Kidney (tissue), 22 donors: ENCODE measurements at places on chromosomes 7 and 10.
A peak's percentile ranks its signal among the peaks of the same experiment; 100 is the strongest.

- DNase-seq: no peak
Measured at GRCh38 chr10:102927311-102928010, 9.4 kb downstream of the CNNM2 start.

DNA sequence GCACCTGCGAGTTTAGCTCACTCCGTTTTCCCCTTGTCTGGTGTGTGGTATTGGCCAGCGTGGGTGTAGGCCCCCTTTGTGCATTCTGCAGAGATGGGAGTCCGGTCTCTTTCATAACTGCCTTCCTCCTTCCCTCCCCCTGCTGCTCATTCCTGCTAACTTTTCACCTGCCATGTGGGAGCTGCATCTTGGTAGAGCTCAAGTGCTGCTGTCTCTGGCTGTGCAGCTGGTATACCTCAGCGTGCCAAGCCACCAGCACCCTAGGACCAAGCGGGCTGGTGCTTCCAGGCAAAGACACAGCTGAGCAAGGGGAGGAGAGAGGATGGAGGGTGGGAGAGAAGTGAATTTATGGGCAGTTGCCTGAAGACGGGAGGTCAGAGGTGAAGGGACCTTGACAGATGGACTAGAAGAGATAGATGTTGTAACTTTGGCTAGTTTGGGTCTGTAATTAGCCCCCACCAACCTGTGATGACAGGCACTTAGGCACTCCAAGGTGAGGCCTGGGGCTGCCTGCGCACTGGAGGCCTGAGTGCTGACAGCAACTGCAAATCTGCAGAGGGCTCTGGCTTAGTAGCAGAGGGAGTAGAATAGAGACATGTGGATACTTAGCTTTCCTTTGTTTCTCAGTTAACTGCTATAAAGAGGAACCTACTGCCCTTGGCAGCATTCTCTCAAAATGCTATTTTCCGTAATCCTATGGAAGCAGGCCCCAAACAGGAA is 148.8 kb upstream of the AGK start:
- DNase-seq: no peak

DNA sequence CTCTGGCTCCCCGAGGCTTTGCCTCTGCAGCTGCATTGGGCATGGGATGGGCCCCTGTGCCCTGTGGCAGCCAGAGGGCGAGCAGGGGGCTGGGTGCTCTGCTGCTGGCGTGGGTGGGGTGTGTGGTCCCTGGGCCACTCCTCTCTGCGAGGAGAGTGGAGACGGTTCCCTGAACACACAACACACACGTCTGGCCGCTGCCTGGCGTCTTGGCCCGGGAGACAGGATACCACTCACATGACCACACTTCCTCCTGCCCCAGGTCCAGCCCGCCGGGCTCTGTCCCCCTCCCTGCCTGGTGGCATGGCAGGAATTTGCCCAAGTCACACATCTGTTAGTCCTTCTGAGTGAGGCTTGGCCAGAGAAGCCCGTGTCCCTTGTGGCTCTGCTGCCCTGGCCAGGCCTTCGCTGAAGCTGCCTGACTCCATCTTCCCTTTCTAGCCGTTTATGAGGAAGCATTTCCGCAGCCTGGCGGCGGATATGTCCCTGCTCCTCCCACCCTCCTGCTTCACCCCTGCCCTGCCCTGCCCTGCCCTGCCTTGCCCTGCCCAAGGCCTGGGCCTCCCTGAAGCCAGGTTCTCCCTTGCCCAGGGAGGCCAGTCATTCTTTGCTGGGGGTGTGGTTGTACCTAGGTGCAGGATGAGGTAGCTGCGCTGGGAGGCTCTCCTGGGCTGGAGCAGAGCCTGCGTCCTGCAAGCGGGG is 3.0 kb downstream of the BRI3 start:
- no peak for DNase-seq

DNA sequence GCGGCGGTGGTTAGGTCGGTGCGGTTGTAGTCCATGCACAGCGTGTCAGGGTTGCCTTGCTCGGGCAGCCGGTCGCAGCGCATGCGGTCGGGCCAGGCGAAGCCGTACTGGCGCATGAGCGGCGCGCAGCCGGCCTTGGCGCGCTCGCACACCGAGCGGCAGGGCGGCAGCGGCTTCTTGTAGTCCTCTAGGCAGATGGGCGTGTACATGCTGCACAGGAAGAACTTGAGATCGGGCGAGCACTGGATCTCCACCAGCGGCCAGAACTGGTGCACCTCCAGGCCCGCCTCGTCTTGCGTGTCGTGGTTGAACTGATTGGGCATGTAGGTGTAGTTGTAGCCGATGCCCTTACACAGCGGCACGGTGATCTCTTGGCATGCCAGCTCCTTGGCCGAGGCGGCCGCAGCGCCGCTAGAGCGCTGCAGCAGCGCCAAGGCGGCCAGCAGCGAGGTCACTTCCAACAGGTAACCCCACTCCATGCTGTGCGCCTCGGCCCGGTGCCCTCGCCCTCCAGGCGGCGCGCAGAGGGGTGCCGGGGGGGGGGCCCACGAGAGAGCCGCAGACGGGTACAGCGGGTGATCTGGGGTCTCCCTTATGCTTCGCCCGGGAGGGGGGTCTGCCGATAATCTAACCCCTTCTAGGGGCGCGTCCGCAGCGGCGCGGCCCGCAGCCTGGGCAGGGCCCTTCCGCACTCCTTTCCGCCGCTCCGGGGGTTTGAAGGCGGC is 983 bp downstream of the FZD8 start:
- DNase-seq: peak; percentile 89

DNA sequence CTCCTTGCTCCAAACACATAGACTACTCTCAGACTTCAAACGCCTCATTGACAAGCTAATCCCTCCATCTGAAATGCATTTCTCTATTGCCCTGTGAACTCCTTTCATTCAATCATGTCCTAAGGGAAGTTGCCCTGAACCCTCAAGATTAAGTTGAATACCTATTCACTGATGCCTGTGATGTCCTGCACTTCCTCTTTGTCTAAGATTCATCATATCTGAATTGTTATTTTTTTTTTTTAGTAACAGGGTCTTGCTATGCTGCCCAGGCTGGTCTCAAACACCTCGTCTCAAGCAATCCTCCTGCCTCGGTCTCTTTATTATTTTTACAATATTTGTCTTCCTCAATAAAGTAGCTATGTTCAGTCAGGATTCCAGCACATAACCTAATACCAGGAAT is 3.2 kb downstream of the PSMA2 start:
- DNase-seq: no peak

DNA sequence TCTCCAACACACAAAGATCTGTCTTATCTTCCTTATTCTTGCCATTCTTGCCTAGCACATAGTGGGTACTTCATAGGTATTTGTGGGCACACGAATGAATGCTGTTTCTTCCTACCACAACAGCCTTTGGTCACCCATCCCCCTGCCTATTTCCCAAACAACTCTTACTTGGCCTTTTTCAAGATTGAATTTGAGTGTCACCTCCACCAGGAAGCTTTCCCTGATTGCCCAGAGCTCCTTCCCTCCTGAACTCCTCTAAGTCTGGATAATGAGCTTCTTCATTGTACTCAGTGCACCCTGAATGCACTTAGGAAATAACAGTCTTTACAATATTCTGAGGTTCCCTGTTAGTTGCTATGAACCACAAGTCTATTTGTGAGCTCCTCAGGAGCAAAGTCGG is 11.6 kb upstream of the PDZD8 start:
- no peak for DNase-seq

DNA sequence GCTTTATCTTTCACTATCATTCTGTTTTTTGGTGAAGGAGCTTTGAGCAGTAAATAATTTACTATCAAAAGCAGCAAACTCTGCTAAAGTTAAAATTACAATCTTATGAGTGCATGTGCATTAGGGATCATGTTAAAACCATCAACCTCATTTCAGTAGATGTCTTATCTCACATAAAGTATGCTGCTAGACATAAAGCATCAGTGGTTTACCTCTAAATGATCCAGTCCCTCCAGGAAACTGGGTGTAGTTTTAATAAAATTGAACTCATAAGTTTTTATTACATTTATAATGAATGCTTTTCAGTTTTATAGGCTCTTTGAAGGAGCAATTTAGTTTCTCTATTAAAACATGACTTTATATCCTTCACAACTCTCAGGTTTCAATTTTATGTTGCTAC is 108.7 kb downstream of the LRRN3 start:
- no peak for DNase-seq

GRCh38 chr7:30254717-30255063 is 29.7 kb upstream of the ZNRF2 start:
- no peak for DNase-seq

GRCh38 chr7:80403686-80404241 is 108.1 kb downstream of the GNAT3 start:
- DNase-seq: no peak

DNA sequence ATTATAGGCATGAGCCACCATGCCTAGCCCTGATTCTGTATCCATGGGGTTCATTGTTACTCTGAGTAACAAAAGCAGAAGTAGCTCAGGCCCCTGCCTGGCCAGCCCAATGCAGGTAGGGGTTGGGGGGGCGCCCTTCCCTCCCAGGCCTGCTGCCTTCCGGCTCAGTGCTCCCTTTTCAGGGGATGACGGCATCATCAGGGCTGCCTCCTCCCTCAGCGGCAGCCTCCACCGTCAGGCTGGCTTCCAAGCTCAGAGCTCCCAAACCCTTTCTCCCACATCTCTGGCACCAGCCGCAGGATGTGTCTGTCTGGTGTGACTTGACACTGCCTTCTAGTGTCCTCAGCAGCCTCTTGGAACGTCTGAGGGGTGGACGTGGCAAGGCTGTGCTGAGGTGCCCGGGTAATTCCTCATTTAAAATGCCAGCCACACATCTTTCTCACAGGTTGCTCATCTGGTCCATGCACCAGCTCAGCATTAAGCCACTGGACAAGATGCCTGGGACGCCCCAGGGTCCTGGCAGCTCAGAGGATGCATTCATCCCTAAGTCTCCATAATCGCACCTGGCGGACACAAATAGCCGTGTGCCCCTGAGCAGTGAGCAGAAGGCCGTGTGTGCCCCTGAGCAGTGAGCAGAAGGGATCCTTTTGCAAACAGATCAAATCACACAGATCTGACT is 38.2 kb downstream of the PAPOLB start:
- DNase-seq: no peak

GRCh38 chr7:21281193-21281592 is 146.7 kb upstream of the SP4 start:
- DNase-seq: no peak

DNA sequence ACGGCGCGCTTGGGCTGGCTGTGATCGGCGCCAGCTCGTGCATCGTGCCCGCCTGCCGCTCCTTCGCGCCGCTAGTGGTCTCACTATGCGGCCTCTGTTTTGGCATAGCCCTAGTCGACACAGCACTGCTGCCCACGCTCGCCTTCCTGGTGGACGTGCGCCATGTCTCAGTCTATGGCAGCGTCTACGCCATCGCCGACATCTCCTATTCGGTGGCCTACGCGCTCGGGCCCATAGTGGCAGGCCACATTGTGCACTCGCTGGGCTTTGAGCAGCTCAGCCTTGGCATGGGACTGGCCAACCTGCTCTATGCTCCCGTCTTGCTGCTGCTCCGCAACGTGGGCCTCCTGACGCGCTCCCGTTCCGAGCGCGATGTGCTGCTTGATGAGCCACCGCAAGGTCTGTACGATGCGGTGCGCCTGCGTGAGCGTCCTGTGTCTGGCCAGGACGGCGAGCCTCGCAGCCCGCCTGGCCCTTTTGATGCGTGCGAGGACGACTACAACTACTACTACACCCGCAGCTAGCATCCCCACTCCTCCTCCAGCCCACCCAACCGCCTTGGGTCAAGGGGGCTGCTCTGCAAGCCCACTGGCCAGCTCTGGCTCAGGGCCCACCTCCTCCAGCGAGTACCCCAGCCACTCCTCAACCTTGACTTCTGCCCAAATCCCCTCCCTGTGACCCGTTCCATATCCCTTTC is 1.9 kb downstream of the SLC18A3 start:
- no peak for DNase-seq

DNA sequence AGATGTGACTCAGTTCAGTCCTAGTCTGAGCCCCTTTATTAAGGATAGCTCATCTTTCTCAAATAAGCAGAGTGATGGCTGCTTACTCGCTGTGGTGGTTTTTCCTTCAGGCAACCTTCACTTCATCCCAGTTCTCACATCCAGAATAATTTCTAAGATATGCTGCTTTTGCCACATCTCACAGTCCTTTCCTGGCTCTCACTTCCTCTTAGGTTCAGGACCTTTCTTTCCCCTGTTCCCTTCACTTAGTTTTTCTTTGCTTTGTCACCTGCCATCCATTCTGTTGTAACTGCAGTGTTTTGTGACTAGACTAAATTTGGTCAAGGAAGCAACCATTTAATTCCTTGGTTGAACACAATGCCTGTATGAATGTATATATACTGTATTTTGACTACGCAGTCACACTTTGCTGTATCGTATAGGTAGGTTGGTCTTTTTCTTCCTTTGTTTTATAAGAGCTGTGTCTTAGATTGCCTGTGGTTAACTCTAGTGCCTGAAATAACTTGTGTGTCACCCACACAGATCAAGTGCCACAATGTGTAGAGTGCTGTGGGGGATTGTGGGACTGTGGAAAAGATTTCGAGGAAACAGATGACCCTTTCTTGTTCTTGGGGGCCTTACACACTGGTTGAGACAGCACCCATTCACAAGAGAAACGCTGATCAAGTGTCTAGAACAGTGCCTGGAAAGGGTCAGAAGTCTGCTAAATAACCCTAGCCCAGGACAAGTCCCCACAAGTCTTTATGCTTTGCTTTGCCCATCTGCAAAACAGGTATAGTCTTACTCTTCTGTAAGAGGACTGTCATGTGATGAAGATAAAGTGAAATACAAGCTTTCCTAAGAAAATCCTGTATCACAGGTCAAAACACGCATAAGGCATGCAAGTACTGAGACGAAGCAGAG is 2.6 kb downstream of the ZNF655 start:
- DNase-seq: no peak

GRCh38 chr10:32253821-32254220 is 93.1 kb downstream of the EPC1 start:
- DNase-seq: no peak

DNA sequence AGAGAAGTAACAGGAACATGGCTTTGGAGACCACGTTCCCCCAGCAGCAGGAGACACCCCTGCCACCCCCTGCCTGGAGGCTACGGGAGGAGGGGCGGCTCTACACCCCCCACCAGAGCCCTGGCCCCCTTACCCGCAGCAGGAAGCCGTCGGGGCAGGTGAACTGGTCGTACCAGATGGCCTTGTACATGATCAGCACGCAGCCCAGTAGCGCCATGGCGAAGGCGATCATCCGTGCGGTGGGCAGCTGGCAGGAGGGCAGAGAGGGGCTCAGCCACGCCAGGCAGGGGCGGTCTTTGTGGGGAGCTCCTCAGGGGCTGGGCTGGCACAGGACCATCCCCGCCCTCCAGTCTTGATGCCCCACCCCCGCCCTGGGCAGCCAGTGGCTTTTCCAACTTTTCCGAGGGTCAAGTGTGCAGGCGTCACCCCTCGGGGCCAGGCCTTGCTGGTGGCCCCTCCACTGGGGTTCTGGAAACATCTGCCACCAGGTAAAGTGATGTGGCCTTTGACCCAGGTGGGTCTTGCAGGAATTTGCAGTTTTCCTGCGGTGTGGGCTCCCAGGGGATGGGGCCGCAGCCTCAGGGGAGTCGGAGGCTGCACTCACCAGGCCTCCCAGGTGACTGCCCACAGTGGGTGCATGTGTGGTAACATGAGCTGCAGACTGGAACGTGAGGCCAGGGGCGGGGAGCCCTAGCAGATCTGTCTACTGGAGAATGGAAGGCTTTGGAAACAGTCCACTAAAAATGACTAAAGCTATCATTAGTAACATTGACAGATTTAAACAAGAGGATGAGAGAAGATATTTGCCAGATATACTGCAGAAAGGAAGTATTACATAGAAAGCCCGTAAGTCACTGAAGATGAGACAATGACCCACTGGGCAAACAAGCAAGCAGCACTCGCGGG is 9.7 kb downstream of the CALY start:
- no peak for DNase-seq
